ENCODE measurements at places on chromosomes 16 and 17.

- no peak for DNase-seq
Measured at GRCh38 chr16:14462811-14463210, 167.2 kb downstream of the PARN start.

GRCh38 chr17:17420082-17420481 is 56.7 kb upstream of the MED9 start:
- DNase-seq, result no peak

GRCh38 chr16:65991149-65991701 is 375.3 kb upstream of the CDH5 start:
- no peak for DNase-seq

GRCh38 chr17:66461343-66461995 is 159.1 kb downstream of the PRKCA start:
- no peak for DNase-seq

DNA sequence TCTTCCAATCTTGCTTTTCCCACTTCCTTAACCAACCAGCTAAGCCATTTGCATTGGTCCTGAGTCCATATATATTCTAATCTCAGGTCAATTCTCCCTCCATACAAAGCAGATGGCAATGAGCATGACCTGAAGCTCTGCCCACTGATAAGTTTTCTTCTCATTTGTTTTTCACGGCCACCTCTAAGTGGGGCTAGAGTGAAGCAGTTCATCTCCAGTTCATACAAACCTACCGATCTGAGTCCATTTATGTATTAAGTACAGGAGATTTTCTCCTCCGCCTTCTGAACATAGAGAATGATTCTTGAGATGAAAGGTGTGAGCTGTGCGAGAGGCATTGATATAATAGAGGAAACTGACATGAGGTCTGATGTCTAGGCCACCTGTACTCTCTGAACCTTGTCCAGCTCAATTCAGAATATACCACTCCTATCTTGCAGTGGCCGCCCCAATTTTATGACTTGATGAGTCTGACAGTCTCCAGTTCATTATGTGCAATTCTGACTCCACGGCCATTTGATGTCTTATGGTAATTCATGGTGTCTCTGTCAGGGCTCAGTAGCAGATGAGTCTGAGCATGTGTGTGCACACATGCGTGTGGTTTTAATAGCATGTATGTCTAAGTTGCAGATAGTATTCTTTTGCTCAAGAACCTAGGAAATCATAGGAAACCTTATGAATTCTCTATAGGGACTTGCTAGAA is 329.8 kb downstream of the PMP22 start:
- DNase-seq, result no peak

DNA sequence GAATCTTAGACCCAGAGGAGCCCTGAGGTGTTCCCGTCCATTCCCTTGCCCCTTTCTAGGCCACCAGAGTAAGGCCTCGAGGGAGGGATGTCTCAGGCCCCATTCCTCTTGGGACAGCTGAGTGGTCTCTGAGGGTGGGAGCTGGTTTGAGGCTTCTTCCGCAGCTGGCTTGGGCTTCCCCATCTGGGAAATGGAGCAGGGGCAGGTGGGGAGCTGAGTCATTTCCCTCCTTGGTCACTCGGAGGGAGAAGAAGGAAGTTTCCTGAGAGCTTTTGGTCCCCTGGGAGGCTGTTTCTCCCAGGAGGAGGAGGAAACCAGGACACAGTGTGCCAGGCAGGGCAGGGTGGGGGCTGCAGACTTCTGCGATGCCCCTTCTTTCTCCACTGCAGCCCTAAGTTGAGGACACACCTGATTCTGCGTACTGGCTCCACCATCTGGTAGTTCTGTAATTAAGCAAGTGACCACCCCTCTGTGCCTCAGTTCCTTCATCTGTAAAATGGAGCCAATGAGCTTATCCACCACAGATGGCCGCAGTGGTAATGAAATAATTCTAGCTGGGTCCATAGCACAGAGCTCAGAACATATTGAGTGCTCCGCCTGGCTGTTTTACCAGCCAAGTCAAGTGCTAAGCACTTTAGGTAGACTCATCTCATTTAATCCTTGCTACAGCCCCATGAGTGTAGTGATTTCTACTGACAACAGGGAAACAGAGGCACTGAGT is 1.6 kb upstream of the KCNJ12 start:
- no peak for DNase-seq

GRCh38 chr17:72465191-72466024 is 344.6 kb downstream of the SOX9 start:
- no peak for DNase-seq

- no peak for DNase-seq
Measured at GRCh38 chr17:73197161-73197560, 4.3 kb downstream of the COG1 start.

GRCh38 chr17:49132317-49132698 is 261 bp upstream of the B4GALNT2 start:
- DNase-seq, result no peak

GRCh38 chr17:81934850-81935708 is 2.0 kb downstream of the PYCR1 start:
- no peak for DNase-seq

GRCh38 chr17:2181206-2181896 is 122.2 kb downstream of the SMG6 start:
- DNase-seq, result no peak

DNA sequence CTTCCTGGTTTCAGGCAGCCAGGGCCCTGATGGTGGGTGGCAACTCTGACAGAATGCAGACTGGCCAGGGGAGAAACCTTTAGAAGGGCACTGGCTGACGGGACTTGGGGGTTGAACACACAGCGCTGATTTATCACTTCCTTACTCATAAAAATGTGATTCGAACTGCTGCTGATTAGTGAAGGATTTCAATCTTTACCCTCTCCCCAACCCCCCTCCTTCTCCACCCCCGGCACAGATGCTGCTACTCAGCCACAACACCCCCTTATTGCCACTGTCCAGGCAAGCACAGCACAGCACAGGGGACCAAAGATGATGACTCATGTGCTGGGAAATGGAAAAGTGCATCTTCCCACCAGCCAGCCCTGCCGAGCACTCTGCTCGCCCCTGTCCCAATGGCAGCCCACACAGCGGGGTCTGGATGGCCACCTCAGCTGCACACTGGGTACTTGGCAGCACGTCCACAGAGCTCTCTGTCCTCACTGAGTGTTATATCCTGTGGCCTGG is 70.1 kb downstream of the SMG6 start:
- no peak for DNase-seq

DNA sequence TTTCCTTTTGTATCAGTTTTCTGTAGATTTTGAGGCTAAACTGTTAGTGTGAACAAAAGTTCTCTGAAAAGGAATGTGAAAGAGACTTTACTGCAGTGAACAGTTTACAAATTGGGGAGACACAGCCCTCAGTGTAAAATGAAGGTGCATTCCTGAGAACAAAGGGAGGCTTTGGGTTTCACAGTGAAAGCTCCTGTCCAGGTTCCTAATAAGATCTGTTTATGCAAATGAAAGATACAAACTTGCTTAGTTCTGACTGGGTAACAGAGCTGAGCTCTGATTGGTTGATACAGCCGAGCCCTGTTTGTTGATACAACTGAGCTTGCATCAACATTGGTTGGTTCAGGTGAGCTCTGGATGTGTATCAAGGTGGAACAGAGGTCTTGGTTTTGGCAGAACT is 8.3 kb upstream of the CDRT15 start:
- no peak for DNase-seq

- DNase-seq, result peak; percentile 5
Measured at GRCh38 chr17:80891397-80892018, 100.1 kb upstream of the CHMP6 start.

DNA sequence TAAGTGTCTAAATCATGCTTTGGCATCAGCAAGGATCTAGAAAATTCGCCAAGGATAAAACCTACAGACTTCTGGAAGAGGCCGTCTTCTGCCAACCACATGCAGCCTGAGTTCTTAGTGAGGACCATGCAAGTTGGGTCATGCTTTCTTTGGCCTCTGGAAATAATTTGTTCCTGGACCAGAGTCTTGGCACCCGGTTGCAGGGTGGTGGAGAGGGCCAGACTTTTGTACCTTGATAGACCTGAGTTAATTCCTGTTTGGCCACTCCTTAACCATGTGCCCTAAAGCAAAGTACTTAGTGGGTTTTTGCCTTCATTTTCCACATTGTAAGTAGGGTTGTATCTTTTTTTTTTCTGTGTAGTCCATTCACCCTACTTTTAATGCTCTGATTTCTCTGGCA is 283.4 kb upstream of the IRX5 start:
- no peak for DNase-seq

DNA sequence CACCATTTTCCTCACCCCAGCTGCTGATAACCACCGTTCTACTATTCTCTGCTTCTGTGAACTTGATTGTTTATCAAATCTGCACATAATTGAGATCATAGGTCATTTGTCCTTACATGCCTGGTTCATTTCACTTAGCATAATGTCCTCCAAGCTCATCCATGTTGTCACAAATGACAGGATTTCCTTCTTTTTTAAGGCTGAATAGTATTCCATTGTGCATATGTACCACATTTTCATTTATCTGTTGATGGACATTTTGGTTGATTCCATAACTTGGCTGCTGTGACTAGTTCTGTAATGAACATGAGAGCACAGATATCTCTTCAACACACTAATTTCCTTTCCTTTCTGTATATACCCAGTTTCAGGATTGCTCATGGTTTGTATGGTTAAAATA is 225.3 kb upstream of the TBX2 start:
- no peak for DNase-seq

GRCh38 chr17:50180620-50181019 is 14.8 kb downstream of the SGCA start:
- no peak for DNase-seq

GRCh38 chr17:69760562-69760961 is 314.5 kb upstream of the KCNJ16 start:
- no peak for DNase-seq

DNA sequence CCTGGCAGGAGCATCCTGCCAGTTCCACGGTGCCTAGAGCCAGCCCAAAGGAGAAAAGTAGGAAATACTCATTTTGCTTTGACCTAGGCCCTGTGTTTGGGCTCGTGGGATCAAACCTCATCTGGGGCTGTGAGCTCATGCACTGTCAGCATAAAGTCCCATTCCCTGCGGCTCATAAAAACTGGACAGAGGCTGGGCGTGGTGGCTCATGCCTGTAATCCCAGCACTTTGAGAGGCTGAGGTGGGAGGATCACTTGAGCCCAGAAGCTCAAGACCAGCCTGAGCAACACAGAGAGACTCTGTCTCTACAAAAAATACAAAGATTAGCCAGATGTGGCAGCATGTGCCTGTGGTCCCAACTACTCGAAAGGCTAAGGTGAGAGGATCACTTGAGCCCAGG is 17.9 kb downstream of the ATP6V0D1 start:
- DNase-seq, result no peak

DNA sequence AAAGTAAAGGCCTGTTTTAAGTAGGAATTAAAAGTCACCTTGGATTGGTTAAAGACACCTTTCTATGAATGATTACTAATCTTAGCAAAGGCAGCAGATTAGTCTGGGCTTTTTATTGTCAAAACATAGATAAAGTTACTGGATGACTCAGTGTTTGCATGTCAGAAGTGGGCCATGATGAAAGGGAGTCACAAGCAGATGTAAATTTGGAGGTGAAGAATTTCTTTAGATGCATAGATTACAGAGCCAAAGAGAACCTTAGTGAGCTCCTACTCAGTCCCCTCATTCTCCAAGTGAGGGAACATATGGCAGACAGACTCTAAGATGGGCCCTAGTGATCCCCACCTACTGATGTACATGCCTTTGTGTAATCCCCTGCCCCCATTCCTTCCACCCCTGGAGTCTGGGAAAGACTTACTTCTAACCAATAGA is 124.5 kb downstream of the HS3ST3A1 start:
- peak; percentile 91 for DNase-seq

DNA sequence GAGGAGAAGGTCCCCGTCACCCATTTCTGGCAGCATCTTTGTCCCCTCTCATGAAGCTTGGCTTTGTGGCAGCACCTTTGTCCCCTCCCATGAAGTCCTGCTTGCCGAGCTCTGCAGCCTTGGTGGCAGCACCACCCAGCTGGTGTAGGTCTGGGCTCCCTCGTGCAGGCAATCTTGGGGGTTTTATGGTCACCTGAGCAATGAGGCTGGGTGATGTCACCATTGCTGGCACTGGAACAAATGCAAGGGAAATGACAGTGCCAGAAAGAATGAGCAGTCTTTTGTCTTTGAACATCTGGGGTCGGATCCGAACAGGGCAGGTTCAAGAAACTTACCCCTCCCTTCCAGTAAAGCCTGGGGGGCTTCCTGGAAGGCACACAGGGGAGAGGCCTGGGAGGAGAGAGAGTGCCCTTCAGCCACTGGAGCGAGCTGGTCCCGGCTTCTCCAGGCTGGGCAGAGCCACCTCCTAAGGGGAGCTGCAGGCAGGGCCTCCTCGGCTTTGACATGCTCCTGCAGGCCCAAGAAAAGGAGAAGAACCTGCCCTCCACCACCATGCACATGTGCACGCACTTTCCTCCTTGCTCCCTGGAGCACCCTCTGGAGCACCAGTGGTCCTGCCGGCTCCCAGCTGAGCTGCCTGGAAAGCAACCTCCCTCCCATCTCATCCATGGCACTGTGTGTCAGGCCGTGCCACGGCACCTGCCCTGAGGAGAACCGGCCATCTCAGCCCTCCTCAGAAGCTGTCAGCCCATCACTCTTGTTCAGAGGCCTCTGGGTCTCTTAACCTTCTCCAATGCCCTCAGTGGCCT is 16.0 kb downstream of the BTBD17 start:
- DNase-seq, result no peak

- DNase-seq, result no peak
Measured at GRCh38 chr17:7797976-7798375, 36.0 kb upstream of the KDM6B start.

- DNase-seq, result no peak
Measured at GRCh38 chr17:79036596-79036995, 12.6 kb downstream of the C1QTNF1 start.

- DNase-seq, result no peak
Measured at GRCh38 chr16:74487634-74488495, 66.6 kb upstream of the CLEC18B start.

- DNase-seq, result no peak
Measured at GRCh38 chr16:70588565-70588964, 57.8 kb upstream of the IL34 start.

DNA sequence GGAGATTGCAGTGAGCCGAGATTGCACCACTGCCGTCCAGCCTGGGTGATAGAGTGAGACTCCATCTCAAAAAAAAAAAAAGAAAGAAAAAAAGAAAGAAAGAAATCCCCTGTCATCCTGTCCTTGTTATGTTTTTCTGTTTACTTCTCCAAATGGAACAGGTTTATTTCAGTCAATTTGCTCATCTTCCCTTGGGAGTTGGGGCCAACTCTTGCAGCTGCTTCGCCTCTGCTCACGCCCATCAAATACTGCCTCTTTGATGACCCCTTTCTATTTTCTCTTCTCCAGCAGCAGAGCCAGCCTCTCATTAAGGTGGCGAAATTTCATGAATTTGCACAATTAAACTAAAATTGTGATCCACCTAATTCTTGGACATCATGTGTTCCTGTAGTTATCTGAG is 173.4 kb downstream of the ZNF18 start:
- no peak for DNase-seq

GRCh38 chr17:70100983-70101382 is 26.0 kb downstream of the KCNJ16 start:
- DNase-seq, result peak; percentile 59

GRCh38 chr16:88834670-88835069 is 22.1 kb downstream of the GALNS start:
- no peak for DNase-seq

All from OCI-M1 (cell line).